ENCODE measurements at places on chromosomes 2 and 18.

DNA sequence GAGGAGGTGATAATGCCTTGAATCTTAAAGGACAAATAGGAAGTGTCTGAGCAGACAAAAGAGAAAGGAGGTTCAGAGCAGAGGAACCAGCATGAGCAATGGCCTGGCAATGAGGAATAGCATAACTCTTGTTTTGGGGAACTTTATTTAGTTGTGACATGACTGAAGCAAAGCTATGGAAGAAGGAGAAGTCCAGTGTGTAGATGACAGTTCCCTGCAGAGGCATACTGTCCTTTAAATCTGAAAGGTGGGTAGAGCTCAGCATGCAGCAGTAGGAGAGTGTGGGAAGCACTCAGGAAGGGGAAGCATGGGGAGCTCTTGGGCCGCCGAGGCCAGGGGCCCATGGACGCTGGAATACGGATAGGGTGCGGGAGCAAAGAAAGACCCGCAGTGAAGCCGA is 173.8 kb downstream of the SEPTIN10 start:
- peak; percentile 4 for DNase-seq

- DNase-seq, result no peak
These were observed 17.8 kb downstream of the SMAD7 start for GRCh38 chr18:48932822-48933510.

DNA sequence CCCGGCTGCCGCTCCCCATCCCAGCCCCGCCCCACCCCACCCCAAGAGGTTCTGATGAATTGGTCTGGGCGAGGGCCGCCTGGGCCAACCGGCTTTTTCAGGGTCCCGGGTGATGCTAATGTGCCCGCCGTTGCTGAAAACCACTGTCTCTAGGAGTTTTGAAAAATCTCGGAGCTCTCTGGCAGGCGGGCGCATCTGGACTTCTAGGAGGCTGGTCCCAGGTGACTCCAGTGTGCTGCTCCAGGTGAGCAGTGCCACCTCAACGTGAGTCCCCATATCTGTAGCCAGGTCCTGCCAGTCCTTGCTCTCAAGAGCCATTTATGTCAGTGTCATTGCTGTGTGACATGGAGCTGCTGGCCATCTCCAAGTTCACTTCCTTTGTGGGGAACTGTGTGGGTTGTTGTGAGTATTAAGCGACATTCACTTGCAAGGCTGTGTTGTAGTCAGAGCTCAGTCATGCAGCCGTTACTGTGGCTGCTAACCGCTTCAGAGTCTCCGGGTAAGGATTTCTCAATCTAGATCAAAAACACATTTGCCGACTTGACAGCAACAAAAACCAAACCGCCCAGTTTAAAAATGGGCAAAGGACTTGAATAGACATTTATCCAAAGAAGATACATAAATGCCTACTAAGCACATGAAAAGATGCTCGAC is at the start of gene RFX8:
TSS of gene RFX8 (minus strand) at position 382 of the 654 bp plus-strand sequence. CDS start 8,264 bp downstream, outside the sequence.
- DNase-seq, result no peak

DNA sequence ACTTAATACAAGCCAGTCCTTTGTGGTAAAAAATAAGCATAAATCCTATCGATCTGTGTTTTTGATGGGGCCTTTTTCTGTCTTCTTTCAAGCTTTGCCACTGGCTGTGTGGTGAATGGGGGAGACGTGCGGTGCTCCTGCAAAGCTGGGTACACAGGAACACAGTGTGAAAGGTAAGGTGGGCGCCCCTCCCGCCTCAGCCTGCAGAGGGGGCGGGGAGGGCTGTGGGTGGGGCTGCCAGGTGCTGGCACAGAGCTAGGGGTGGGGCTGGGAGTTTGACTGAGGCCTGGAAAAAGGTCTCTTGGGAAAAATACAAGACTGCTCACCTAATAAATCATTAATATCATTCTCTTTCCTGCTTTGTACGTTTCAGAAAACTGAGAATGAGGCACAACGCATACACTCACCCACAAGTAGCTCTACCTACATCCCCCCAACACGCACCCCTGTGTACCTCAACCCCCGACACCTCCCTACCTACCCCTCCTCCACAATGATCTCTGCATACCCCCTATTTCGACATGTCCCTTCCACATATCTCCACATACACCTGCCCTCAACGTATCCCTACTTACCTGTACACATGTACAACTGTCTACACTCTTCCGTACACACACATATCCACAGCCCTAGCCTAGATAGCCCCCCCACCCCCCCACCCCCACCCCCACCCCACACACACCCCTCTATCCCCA is 129.7 kb upstream of the TTC39C start:
- DNase-seq, result no peak

- no peak for DNase-seq
These were observed 154.2 kb upstream of the GATA6 start for GRCh38 chr18:22015156-22015555.

DNA sequence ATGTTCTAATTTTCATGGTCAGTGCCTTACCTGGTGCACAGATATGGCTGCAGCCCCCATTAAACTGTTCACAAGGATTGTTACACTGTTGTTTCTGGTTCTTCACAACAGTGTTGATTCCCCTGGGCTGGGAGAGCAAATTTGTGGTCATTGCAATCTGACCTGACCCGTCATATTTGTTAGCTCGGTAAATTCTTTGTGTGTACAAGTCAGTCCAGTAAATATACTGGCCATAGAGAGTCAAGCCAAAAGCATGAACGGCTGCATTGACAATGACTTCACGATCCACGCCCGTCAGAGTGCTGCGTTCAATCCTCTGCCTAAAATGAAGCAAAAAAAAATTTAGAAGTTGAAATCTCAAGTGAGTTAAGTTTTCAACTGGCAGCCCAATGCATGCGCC is 134.6 kb downstream of the DHRS9 start:
- DNase-seq, result no peak

- DNase-seq, result no peak
These were observed 134.5 kb downstream of the NCKAP5 start for GRCh38 chr2:133433455-133434451.

DNA sequence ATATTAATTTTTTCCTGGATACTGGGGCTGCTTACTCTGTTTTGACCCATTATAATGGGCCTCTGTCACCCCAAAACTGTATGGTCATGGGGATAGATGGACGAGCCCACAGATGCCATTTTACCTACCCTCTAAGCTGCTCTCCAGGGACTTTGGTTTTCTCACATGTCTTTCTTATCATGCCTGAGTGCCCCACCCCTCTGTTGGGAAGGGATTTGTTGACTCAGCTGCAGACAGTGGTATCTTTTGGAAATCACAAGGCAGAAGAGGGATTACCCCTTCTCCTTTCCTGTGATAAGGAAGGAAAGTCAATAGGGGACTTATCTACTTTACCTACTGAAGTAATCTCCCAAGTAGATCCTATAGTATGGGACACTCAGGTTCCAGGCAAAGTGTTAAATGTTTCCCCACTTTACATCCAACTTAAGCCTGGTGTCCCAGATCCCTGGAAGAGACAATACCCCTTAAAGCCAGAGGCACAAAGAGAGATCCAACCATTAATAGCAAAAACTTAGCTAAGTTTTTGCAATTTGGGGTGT is 182.7 kb downstream of the RNF152 start:
- no peak for DNase-seq

- no peak for DNase-seq
These were observed 138.6 kb downstream of the BCL2 start for GRCh38 chr18:63180971-63181376.

DNA sequence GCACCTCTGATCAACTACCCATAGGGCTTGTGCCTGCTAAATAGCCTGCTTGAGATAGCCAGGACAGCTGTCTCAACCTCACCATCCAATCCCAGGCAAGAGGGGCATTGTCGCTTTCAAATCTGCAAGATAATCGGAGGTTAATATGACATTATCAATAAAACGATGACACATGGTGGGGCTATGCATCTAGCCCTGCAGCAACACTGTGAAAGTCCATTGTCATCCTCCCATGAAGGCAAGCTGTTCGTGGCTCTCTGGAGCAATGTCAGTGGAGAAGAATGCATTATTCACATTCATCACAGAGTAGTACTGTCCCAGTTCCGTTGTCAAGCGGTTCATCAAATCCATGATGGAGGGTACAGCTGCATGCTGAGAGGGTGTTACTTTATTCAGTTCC is 18.9 kb upstream of the KLHL23 start:
- DNase-seq, result no peak

- DNase-seq, result no peak
These were observed 134.7 kb upstream of the EPAS1 start for GRCh38 chr2:46162329-46163097.

- DNase-seq, result no peak
These were observed 16.7 kb downstream of the L3MBTL4 start for GRCh38 chr18:6397931-6398566.

DNA sequence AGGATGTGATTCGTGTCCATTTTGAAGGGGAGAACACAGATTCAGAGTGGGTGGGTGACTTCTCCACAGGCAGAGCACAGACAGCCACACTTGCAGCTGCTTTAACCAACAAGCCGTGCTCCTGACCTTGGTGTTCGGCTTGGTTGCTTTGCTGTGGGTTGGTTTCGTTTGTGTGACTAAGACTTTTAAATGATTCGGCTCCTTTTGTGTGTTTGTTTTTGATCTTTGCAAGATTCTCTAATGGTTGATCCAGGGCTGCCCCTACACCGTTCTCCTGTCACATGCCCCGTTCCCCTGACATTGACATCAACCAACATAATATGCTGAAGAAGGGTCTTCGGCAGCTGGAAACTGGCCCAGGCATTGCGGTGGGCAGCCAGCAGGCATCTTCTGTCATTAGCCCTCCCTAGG is 95.9 kb upstream of the MBOAT2 start:
- DNase-seq, result no peak

DNA sequence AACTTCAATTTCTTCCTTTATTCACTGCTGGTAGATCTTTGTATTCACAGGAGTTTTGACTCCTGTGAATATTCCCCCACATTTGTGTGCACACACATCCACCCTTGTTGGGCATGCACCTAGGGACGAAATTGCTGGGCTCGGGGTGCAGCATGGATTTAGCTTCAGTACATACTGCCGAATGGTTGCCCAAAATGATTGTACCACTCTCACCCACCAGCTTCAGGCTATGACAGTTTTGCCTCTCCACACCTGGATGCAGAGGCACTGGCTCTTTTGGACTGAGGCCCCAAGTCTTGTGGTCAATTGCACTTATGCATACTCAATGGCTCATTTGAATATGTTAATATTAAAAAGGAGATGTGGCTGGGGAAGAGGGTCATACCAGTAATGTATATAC is 65.1 kb upstream of the ODC1 start:
- DNase-seq, result no peak

DNA sequence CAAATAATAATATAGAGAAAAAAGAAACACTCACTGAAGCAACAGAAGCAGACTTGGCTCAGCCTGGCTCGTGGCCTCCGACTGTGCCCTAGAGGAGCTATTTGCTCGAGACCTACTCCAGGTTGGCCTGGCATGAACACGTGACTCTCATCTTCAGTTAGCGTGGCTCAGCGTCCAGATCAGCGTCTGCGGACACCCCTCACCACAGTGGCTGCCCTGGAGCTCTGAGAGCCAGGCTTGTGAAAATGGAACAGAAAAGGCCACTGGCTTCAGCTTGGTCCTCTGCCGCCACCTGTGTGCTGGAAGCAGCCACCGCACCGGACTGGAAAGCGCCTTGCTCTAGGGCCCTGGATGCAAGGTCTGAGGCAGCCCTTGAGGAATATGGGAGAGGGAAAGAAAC is 1184.0 kb upstream of the GYPC start:
- no peak for DNase-seq

- no peak for DNase-seq
These were observed 4.8 kb upstream of the UGGT1 start for GRCh38 chr2:128086244-128086643.

DNA sequence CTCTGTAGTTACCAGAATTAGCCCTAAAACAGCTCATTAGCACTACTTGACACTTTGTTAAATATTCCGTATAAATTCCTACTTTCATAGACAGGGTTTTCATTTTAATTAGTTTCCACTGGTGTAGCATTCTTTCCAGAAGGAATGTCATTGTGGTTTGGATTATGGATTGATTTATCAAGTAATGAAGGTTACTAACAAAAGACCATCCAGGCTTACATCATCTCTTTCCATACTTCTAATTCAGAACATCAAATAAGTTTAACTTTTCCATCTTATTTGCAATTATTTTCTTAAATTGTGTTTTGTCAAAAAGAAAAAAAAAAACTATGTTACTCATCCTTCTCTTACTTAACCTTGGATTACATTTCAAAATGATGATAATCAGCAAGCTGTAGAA is 231.8 kb upstream of the SPOPL start:
- DNase-seq, result no peak

DNA sequence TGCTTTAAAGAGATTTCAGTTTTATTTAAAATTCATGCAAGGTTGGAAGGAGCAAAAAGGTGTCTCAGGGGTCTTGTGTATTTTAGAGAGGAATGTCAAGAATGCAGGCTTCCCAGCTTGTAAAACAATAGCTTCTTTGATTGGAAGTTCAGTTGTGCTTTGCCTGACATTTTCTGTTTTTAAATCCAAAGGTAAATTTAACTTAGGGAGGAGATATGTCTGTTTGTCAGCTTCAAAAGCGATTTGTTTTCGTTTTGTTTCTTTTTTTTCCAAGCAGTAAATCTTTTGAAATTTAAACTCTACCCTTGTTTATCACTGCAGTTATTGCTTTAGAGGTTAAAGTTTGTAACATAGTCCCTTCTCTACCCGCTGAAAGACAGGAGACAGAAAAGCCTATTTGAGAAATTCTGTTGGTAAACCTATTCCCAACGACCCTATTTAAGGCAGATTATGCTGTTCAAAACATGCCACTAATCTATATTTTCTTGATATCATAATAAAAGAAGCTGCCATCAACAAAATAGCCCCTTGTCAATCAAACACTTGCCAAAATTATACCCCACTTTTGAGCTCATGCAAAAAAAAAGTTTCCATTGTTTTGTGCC is 639.6 kb downstream of the IRS1 start:
- no peak for DNase-seq

- DNase-seq, result no peak
These were observed 405.3 kb downstream of the STK39 start for GRCh38 chr2:167842047-167842446.

DNA sequence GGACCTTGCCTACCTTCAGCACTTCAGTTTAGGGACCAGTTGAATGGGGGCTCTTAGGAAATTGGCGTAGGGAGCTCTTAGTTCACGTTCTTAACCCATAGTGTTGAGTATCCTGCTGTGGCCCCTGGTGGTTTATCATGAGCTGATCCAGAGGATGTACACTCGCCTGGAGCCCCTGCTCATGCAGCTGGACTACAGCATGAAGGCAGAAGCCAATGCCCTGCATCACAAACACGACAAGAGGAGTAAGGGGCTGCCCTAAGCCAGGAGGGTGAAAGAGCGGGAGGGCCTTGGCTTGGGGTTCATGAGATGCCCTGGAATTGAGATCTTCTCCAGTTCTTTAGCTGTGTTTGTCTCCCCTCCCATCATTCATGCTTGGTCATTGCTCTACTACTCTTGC is 2.9 kb downstream of the RETREG2 start:
- DNase-seq, result no peak

- peak; percentile 66 for DNase-seq
These were observed 8.7 kb upstream of the SIX3 start for GRCh38 chr2:44932564-44933392.

GRCh38 chr2:132929786-132930185 is 259.8 kb upstream of the LYPD1 start:
- no peak for DNase-seq

GRCh38 chr18:12106471-12106870 is 12.8 kb downstream of the ANKRD62 start:
- no peak for DNase-seq
